ENCODE measurements at places on chromosomes 2 and 18. TPM values are rescaled to one million over a fixed set of nuclear protein-coding genes. Genes with fewer than 3 reads are reported as not detected.

The ABCG5 gene
- total RNA-seq: 0.23 TPM

The LHCGR gene
- total RNA-seq: 0.23 TPM

The HRH4 gene
- 0.23 TPM for total RNA-seq

The CLK1 gene
- 129 TPM for total RNA-seq

The FIGN gene
- 40.4 TPM for total RNA-seq

The QPCT gene
- 41.8 TPM for total RNA-seq

The CYP27A1 gene
- 5.8 TPM for total RNA-seq

The LYPD1 gene
- total RNA-seq: 77.0 TPM

The FMNL2 gene
- 80.5 TPM for total RNA-seq

The UGT1A9 gene
- total RNA-seq: not detected

The BCL11A gene
- 71.5 TPM for total RNA-seq

The CPLX4 gene
- total RNA-seq: not detected

The CCDC148 gene
- 26.3 TPM for total RNA-seq

The GALR1 gene
- 7.8 TPM for total RNA-seq

The CCDC178 gene
- total RNA-seq: 2.3 TPM

The GDF7 gene
- total RNA-seq: 0.23 TPM

The SEPTIN10 gene
- total RNA-seq: 80.5 TPM

The GPBAR1 gene
- total RNA-seq: not detected

The NOSTRIN gene
- total RNA-seq: 6.0 TPM

The TNS1 gene
- 12.7 TPM for total RNA-seq

The NGEF gene
- total RNA-seq: 65.0 TPM

The C2orf80 gene
- 38.1 TPM for total RNA-seq

The CNDP1 gene
- total RNA-seq: 0.23 TPM

The FAM237A gene
- total RNA-seq: 0.46 TPM

The POMC gene
- 5.3 TPM for total RNA-seq

The GKN1 gene
- total RNA-seq: not detected

The GAD1 gene
- total RNA-seq: 163 TPM

The KCNIP3 gene
- 12.7 TPM for total RNA-seq

The CDH20 gene
- 20.8 TPM for total RNA-seq

The PRKAG3 gene
- total RNA-seq: not detected

The IL37 gene
- not detected for total RNA-seq

The GALNT3 gene
- 4.6 TPM for total RNA-seq

The ACADL gene
- total RNA-seq: 4.8 TPM

The CTAGE1 gene
- total RNA-seq: not detected

The UGT1A1 gene
- total RNA-seq: not detected

The CDKL4 gene
- total RNA-seq: 13.4 TPM

The CIB4 gene
- not detected for total RNA-seq

The LYPD6 gene
- 20.5 TPM for total RNA-seq

The DAPL1 gene
- not detected for total RNA-seq

The DCDC2C gene
- total RNA-seq: 0.69 TPM

The KCNG2 gene
- 0.69 TPM for total RNA-seq

The PRSS56 gene
- total RNA-seq: 1.6 TPM

The DES gene
- total RNA-seq: 1.4 TPM

The RAB6C gene
- total RNA-seq: 2.5 TPM

The SCN7A gene
- total RNA-seq: 19.6 TPM

The RSAD2 gene
- total RNA-seq: 3.2 TPM

The SAP130 gene
- total RNA-seq: 8.8 TPM

The TUBA4B gene
- total RNA-seq: 1.2 TPM

The MXD1 gene
- total RNA-seq: 16.1 TPM

The PROKR1 gene
- total RNA-seq: 1.8 TPM

The RESP18 gene
- total RNA-seq: 1.8 TPM

The DSC3 gene
- 0.23 TPM for total RNA-seq

The ERBB4 gene
- total RNA-seq: 78.7 TPM

The PTH2R gene
- 3.9 TPM for total RNA-seq

The GNAL gene
- 122 TPM for total RNA-seq

The KATNAL2 gene
- 5.8 TPM for total RNA-seq

All from diencephalon (tissue), 1 donor.